Tibial nerve (tissue), 4 donors: ENCODE measurements at places on chromosomes 1 and 21. TPM values are rescaled to one million over a fixed set of nuclear protein-coding genes. Genes with fewer than 3 reads are reported as not detected.

RXFP4 gene
- total RNA-seq: not detected

CCDC185 gene
- not detected for total RNA-seq

CELA3B gene
- 2.2 TPM for total RNA-seq

CAPN8 gene
- not detected for total RNA-seq

CELA2B gene
- not detected for total RNA-seq

GRIK1 gene
- 4.1 TPM for total RNA-seq

KRTAP21-2 gene
- total RNA-seq: not detected

TAS1R1 gene
- not detected for total RNA-seq

GRCh38 chr1:88943241-88943640, 49.2 kb downstream of the KYAT3 start:
- H3K4me1 ChIP-seq: no peaks in the 10 kb centered on the region
- no peak overlapping the region for H3K4me3 ChIP-seq
- no peaks in the 10 kb centered on the region for H3K27me3 ChIP-seq
- no peak overlapping the region for H3K27ac ChIP-seq
- peaks cover 4% of the 10 kb centered on the region for H3K36me3 ChIP-seq
- no peak for DNase-seq

- H3K36me3 ChIP-seq: no peaks in the 10 kb centered on the region
- no peak overlapping the region for H3K4me3 ChIP-seq
- no peaks in the 10 kb centered on the region for H3K4me1 ChIP-seq
- no peak overlapping the region for H3K27ac ChIP-seq
- H3K27me3 ChIP-seq: no peaks in the 10 kb centered on the region
Measured at GRCh38 chr1:95451054-95451453, 217.0 kb downstream of the RWDD3 start.

DNA sequence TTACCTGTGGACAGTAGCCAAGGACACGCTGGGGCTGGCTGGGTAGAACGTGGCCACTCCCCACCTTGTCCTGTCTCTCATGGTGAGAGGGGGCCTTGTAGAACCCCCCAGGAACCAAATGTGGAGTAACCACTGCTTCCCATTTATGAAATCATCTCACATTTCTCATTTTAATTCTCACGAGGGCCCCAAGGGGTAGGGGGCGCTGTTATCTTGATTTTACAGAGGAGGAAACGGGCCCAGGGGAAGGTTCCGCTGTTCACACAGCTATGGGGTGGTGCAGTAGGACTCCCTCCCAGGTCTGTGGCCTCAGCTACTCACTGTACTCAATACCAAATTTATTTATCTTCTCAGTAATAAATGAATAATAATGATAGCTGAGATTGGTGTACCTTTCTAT, 5.5 kb downstream of the SMPDL3B start:
- DNase-seq: peak; percentile 76
- no peaks in the 10 kb centered on the region for H3K4me1 ChIP-seq
- no peaks in the 10 kb centered on the region for H3K27me3 ChIP-seq
- no peak overlapping the region for H3K4me3 ChIP-seq
- H3K27ac ChIP-seq: no peak overlapping the region

DNA sequence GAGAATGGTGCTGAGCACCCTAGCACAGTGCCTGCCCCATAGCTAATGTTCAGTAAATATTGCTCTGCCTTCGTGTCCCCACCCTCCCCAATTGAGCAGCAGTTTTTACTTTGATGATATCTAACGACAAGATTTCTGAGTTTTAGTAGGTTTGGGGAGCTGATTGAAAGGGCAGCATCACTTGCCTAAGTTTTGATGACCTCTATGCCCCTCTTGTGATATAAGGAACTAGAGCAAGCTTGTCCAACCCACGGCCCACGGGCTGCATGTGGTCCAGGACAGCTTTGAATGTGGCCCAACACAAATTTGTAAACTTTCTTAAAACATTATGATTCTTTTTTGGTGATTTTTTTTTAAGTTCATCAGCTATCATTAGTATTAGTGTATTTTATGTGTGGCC, 1.6 kb downstream of the CNIH4 start:
- peak overlapping the region; percentile 93 for H3K27ac ChIP-seq
- H3K4me1 ChIP-seq: no peaks in the 10 kb centered on the region
- no peak for DNase-seq

DNA sequence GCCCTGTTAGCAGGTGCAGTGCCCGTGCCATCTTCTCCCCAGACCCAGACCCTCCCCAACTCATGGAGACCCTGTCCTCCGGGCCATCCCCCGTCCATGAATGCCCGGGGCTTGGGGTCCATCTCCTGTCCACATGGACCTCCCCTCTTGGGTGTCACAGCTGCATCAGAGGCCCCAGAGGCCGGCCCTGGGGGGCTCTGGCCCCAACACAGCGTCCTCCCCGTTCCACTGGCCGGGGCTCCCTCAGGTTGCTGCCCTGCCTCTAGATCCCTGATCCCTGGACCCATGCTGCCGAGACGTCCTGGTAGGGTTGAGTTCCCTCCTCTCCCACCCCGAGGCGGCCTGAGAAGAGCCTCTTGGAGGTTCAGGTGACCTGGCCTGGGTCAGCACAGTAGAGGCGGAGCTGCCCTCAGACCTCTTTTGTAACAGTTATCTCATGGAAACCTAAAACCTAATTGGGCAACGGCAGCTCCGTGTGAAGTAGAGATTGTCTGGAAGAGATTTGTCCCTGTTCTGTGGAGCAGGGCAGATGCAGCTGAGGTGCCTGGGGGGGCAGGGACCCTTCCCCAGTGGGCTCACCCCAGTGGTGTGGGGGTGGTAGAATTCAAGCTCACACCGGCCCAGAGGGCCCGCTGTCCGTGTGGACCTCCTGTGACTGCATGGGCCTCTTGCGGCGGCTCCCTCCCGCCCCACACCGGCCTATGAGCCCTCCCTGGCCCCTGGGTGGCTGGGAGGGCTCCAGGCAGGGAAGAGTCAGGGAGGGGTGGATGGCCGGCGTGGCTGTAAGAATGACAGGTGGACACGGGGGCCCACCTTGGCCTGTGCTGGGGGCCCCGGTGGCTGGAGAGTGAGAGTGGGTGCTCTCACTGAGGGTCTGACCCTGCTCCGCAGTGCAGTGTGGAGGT, 56.1 kb downstream of the SKI start:
- H3K4me3 ChIP-seq: no peak overlapping the region
- H3K36me3 ChIP-seq: peaks cover 4% of the 10 kb centered on the region
- H3K27me3 ChIP-seq: no peaks in the 10 kb centered on the region

GRCh38 chr1:56258371-56258770, 321.0 kb downstream of the PLPP3 start:
- H3K4me1 ChIP-seq: peaks cover 8% of the 10 kb centered on the region
- H3K36me3 ChIP-seq: no peaks in the 10 kb centered on the region
- no peak overlapping the region for H3K27ac ChIP-seq
- H3K4me3 ChIP-seq: no peak overlapping the region
- DNase-seq: no peak
- H3K27me3 ChIP-seq: no peaks in the 10 kb centered on the region

DNA sequence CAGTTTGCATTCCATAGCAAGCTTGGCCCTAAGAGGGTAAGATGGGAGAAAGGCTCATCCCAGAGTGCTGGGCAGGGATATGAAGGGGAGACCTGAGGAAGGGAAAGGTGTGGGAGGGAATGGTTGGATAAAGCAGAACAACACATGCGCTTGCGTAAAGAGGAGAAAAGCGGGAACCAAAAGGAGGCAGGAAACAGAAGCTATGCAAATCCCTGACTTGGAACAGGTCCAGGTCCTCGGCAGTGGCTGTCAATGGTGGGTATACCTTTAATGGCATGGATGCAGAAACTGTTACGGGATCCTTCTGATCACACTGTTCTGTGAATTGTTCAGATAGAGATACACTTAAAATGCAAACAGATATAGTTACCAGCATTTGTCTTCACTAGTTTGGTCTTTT, 455.6 kb downstream of the SIPA1L2 start:
- no peak overlapping the region for H3K4me3 ChIP-seq
- no peaks in the 10 kb centered on the region for H3K27me3 ChIP-seq
- no peaks in the 10 kb centered on the region for H3K36me3 ChIP-seq
- H3K4me1 ChIP-seq: no peaks in the 10 kb centered on the region
- no peak overlapping the region for H3K27ac ChIP-seq

GRCh38 chr1:26078286-26079177, 11.1 kb upstream of the TRIM63 start:
- H3K36me3 ChIP-seq: no peaks in the 10 kb centered on the region
- no peaks in the 10 kb centered on the region for H3K27me3 ChIP-seq
- no peak for DNase-seq
- H3K4me3 ChIP-seq: no peak overlapping the region

- no peak overlapping the region for H3K27ac ChIP-seq
- no peak for DNase-seq
- no peaks in the 10 kb centered on the region for H3K27me3 ChIP-seq
- H3K4me1 ChIP-seq: no peaks in the 10 kb centered on the region
Measured at GRCh38 chr1:40857737-40858136, 4.4 kb downstream of the CITED4 start.

GRCh38 chr1:241157435-241157834, 199.6 kb downstream of the RGS7 start:
- no peak overlapping the region for H3K4me3 ChIP-seq
- H3K27ac ChIP-seq: no peak overlapping the region
- no peaks in the 10 kb centered on the region for H3K4me1 ChIP-seq

DNA sequence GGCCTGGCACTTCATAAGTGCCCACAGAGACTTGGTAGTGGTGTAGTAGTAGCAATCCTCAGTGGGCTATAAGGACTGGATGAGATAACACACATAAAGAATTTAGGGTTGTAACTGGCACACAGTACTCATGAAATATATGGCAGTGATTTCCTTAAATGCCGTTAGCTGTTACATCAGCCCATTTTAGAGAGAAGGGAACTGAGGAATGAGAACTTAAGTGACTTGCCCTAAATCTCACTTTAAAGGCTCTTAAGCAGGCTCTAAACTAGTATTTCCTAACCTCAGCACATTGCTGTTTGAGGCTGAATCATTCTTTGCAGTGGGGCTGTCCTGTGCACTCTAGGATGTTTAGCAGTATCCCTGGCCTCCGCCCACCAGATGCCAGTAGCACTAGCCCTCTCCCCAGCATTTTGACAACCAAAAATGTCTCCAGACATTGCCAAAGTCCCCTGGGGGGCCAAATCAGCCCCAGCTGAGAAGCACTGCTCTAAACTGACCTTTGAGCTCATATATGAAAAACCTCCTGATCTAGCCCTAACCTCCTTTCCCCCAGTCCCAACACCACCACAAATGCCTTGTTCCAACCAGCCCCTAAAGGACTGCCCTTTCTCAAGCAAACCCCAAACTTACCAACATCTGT, 11.6 kb downstream of the CAMK2N1 start:
- no peak overlapping the region for H3K4me3 ChIP-seq
- H3K36me3 ChIP-seq: no peaks in the 10 kb centered on the region
- H3K4me1 ChIP-seq: no peaks in the 10 kb centered on the region
- DNase-seq: no peak
- no peak overlapping the region for H3K27ac ChIP-seq
- peaks cover 66% of the 10 kb centered on the region for H3K27me3 ChIP-seq

GRCh38 chr1:176032040-176032645, 174.9 kb downstream of the COP1 start:
- H3K27me3 ChIP-seq: no peaks in the 10 kb centered on the region
- H3K36me3 ChIP-seq: no peaks in the 10 kb centered on the region
- DNase-seq: no peak
- no peak overlapping the region for H3K27ac ChIP-seq
- no peaks in the 10 kb centered on the region for H3K4me1 ChIP-seq

GRCh38 chr1:106523497-106523896, 533.0 kb upstream of the PRMT6 start:
- H3K4me3 ChIP-seq: no peak overlapping the region
- no peaks in the 10 kb centered on the region for H3K4me1 ChIP-seq
- no peaks in the 10 kb centered on the region for H3K27me3 ChIP-seq

DNA sequence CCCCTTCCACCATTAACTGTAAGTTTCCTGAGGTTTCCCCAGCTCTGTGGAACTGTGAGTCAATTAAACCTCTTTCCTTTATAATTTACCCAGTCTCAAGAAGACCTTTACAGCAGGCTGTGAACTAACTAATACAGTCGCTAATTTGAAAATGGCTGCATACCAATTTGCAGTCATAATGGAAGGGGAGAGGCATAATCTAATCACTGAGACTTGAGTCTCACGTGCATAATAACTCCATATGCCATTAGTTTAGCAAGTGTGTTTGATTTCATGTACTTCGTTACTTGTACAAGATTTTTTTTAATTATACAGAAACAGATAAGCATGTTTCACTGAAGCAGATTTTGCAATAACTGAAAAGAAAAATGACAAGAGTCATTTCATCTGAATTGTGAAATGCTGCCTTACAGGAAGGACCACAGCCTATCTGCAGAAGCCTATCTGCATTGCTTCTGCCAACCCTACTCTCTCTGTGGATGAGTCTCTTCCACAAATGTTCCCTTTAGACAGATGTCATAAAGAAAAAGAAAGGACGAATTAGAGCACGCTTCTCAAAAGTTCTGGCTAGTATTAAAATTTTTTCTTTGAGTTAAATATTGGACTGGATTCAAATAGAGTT, 99.1 kb downstream of the PTGER3 start:
- no peak for DNase-seq
- H3K27me3 ChIP-seq: no peaks in the 10 kb centered on the region
- no peaks in the 10 kb centered on the region for H3K4me1 ChIP-seq
- no peak overlapping the region for H3K4me3 ChIP-seq
- no peaks in the 10 kb centered on the region for H3K36me3 ChIP-seq
